ENCODE measurements at places on chromosomes 16 and 17.

GRCh38 chr16:81714583-81714982 is 64.5 kb upstream of the PLCG2 start:
- DNase-seq = no peak

GRCh38 chr17:9179602-9180001 is 158.3 kb downstream of the NTN1 start:
- no peak for DNase-seq

GRCh38 chr17:73958453-73958852 is 245.0 kb upstream of the RPL38 start:
- DNase-seq = no peak

DNA sequence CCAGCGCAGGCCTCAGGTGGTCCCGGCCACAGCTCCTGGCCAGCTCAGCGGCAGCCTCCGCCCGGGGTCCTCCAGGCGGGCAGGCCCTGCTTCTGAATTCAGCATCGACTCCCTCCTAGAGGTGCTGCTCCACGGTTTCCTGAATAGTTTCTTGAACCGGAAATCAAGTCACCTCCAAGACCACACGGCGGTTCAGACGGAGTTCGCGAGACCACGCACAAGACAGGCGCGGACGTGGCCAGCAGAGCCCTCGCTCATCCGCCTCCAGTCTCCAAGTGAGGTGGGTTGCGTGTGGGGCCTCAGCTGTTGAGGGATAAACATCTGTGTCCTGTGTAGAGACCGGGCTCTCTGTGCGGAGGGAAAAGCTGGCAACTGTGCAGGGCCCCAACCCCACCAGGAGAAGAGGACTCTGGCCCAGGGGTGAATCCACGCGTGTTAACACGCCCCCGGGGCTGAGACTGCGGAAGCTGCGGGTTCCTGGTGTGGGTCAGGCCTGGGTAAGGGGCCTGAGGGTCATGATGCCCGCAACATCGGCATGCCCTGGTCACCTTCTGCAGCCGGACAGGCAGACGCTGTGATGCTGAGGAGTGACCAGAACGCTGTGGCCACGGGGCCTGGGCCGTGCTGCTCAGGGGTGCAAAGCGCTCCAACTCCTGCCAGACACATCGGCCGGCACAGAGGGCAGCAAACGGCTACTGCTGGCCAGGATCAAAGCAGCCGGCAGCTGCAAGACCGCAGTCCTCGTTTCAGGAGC is 55.0 kb upstream of the METRNL start:
- DNase-seq = no peak

All from NCI-H1436 treated with DMSO at 0.1 percent for 48 hours (cell line).